ENCODE measurements at places on chromosomes 1 and 21.

GRCh38 chr1:211811126-211811525, 19.4 kb downstream of the LPGAT1 start:
- H3K4me1 ChIP-seq, result no peaks in the 10 kb centered on the region
- no peak for DNase-seq
- H3K4me3 ChIP-seq, result no peak overlapping the region
- H3K36me3 ChIP-seq, result peaks cover 1% of the 10 kb centered on the region
- H3K27ac ChIP-seq, result no peak overlapping the region

DNA sequence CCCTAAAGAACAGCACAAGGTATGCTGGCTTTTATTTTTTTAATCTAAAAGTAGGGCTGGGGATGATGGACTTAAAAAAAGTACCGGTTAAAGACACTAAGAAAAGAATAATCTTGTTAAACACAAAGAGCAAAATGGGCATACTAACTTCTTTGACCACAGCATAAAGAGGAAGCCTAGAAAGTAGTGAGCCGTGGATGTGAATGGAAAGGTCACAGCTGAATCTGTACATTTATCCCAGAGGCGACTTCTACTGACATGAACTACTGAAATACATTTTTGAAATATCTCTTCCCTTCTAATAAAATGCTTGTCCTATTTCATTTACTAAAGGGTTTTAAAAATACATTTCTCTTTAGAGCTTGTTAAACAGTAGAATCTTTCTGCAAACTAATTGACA, 140.7 kb downstream of the SLC45A1 start:
- H3K36me3 ChIP-seq, result no peaks in the 10 kb centered on the region
- H3K27me3 ChIP-seq, result no peaks in the 10 kb centered on the region
- H3K4me1 ChIP-seq, result peaks cover 61% of the 10 kb centered on the region
- no peak for DNase-seq

DNA sequence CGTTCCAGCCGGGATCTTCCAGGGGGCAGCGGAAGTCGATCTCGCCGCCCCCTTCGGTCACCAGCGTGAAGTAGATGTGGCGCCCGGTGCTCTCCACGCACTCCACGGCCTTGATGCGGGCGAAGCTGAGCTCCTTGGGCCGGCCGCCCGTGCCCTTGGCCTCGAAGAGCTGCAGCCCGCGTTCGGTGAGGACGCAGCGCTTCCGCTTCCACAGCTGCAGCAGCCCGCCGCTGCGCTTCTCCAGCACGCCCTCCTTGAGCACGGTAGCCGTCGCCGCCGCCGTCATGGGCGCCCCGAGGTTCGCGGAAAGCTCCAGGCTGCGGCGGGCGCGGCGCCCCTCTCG, 516 bp downstream of the PHLDA3 start:
- no peaks in the 10 kb centered on the region for H3K27me3 ChIP-seq
- peak; percentile 56 for DNase-seq
- peak overlapping the region; percentile 94 for H3K27ac ChIP-seq
- H3K4me3 ChIP-seq, result peak overlapping the region; percentile 80

DNA sequence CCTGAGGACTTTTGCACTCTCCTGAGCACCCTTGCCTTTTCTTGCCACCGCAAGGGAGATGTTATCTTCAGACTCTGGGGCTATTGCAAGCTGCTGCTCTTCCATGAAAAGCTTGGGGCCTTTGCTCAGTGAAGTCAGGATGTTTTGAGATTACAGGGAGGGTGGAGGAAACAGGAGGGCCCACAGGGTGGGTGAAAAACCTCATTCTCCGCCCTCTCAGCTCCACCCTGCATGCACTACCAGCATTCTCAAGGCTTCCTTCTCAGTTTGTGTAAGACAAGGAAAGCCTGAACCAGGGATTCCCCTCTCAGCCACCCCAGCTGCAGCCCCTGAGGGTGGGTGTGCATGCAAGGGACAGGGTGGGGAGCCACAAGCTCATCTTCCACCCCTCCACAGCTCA, 25.8 kb upstream of the ZNF648 start:
- DNase-seq, result no peak
- peaks cover 5% of the 10 kb centered on the region for H3K4me1 ChIP-seq
- no peak overlapping the region for H3K4me3 ChIP-seq
- H3K27ac ChIP-seq, result no peak overlapping the region
- no peaks in the 10 kb centered on the region for H3K36me3 ChIP-seq
- H3K27me3 ChIP-seq, result no peaks in the 10 kb centered on the region

- no peaks in the 10 kb centered on the region for H3K4me1 ChIP-seq
- no peaks in the 10 kb centered on the region for H3K27me3 ChIP-seq
- no peak for DNase-seq
- peak overlapping the region; percentile 94 for H3K27ac ChIP-seq
- no peaks in the 10 kb centered on the region for H3K36me3 ChIP-seq
Measured at GRCh38 chr1:2129256-2129943, 65.2 kb downstream of the FAAP20 start.

DNA sequence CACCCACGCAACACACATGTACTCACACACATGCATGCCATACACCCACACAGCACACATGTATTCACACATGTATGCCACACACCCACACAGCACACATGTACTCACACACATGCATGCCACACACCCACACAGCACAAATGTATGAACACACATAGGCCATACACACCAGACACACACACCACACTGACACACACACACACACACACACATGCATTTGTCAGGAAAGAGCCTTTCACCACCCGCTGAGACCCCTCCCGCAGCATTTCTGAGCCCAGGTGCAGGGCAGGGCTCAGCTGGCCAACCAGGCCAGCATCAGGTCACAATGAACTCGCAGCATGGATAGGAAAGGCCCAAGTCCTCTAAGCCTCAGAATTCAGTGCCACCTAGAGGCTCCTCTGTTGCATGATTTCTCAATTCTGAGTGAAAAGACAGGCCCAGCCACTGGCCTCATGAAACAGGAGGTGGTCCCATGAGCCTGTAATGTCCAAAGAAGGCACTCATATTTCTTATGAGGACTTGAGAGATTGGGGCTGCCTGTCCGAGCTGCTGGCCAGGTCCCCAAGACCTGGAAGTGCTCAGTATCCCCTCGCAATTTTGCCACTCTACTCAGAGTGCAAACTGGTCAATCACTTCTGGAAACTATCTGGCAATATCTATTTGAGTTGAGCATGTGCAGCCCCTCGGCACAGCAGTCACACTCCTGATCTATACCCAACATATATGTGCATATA, 57.3 kb downstream of the PSMG1 start:
- no peaks in the 10 kb centered on the region for H3K27me3 ChIP-seq
- H3K4me1 ChIP-seq, result peaks cover 17% of the 10 kb centered on the region
- no peak overlapping the region for H3K27ac ChIP-seq

DNA sequence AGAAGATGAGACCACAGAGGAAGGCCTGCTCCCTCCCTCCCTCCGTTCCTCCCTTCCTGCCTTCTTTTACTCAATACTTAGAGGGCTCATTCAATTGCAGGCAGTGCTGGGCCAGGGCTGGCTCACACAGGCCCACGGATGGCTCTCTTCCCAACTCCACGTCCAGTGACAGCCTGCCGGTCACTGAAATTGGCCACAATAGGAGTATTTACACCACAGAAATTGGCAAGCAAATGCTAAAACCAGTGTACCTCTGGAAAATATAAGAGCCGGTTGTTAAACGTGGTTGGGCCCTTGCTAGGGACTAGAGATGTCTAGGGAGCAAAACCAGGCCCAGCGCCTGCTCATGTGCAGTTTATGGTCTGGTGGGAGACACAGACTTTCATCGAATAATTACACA, 72.4 kb upstream of the TMEM51 start:
- DNase-seq, result peak; percentile 57
- no peak overlapping the region for H3K27ac ChIP-seq
- H3K27me3 ChIP-seq, result no peaks in the 10 kb centered on the region
- no peaks in the 10 kb centered on the region for H3K4me1 ChIP-seq
- H3K4me3 ChIP-seq, result no peak overlapping the region

- no peak overlapping the region for H3K4me3 ChIP-seq
- no peaks in the 10 kb centered on the region for H3K27me3 ChIP-seq
- H3K4me1 ChIP-seq, result no peaks in the 10 kb centered on the region
- no peak for DNase-seq
Measured at GRCh38 chr1:240304466-240304865, 212.8 kb downstream of the FMN2 start.

DNA sequence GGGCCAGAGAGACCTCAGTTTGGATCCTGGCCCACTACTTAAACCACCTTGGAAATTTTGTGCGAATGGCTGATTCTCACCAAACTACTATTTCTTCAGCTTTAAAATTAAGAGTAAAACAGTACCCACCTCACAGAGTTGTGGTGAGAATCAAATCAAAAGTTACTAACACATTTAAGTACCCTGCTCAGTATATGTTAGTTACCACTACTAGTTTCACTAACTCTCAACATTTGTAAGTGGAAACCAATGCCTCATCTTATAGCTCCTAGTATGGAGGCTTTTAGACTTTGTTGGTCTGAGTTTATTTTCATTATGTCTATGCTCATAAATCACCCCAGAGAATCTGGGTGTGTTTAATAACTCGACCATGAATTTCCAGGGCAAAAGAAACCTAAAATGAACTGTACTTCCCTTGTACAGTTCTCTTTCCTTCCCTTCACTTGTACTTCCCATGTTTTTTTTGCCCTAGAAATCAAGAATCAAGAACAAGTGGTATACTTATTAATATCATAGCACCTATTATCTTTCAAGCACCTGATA, 11.6 kb upstream of the SERBP1 start:
- DNase-seq, result no peak
- no peaks in the 10 kb centered on the region for H3K36me3 ChIP-seq
- H3K27me3 ChIP-seq, result no peaks in the 10 kb centered on the region
- H3K4me1 ChIP-seq, result no peaks in the 10 kb centered on the region
- H3K27ac ChIP-seq, result no peak overlapping the region

DNA sequence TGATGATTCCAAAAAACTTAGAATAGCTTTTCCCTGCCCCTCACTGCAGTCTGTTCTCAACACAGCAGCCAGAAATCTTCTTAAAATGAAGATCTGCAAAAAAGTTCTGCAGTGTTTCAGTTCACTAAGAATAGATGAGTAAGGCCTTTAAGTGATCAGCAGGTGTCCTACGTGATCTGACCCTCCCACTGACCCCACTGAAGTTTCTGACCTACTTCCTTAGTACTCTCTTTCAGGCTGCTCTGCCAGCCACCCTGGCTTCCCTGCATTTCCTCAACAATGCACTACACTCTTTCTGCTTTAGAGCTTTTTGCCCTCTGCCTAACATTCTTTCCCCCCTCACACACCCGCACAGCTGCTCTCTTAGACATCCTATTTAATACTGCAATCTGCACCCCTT, 182.5 kb downstream of the AKT3 start:
- H3K27ac ChIP-seq, result no peak overlapping the region
- no peaks in the 10 kb centered on the region for H3K4me1 ChIP-seq
- H3K36me3 ChIP-seq, result no peaks in the 10 kb centered on the region
- DNase-seq, result no peak
- H3K27me3 ChIP-seq, result no peaks in the 10 kb centered on the region

- H3K36me3 ChIP-seq, result no peaks in the 10 kb centered on the region
- no peak overlapping the region for H3K27ac ChIP-seq
- no peak for DNase-seq
- H3K27me3 ChIP-seq, result no peaks in the 10 kb centered on the region
- H3K4me3 ChIP-seq, result no peak overlapping the region
Measured at GRCh38 chr1:234586892-234587485, 23.0 kb downstream of the IRF2BP2 start.

GRCh38 chr1:81470275-81470674, 330.5 kb upstream of the ADGRL2 start:
- no peaks in the 10 kb centered on the region for H3K27me3 ChIP-seq
- no peak overlapping the region for H3K4me3 ChIP-seq
- H3K4me1 ChIP-seq, result no peaks in the 10 kb centered on the region
- no peaks in the 10 kb centered on the region for H3K36me3 ChIP-seq
- DNase-seq, result no peak

- H3K4me1 ChIP-seq, result peaks cover 19% of the 10 kb centered on the region
- no peaks in the 10 kb centered on the region for H3K27me3 ChIP-seq
- H3K27ac ChIP-seq, result peak overlapping the region; percentile 87
- DNase-seq, result peak; percentile 18
- H3K4me3 ChIP-seq, result peak overlapping the region; percentile 96
Measured at GRCh38 chr1:38858833-38859560, 575 bp downstream of the RRAGC start.

GRCh38 chr1:223363856-223364684, at the start of gene SUSD4:
Gene SUSD4, minus strand, starts transcription at chr1:223364176. Its CDS starts 751 bp downstream, at chr1:223363425.
- peaks cover 12% of the 10 kb centered on the region for H3K4me1 ChIP-seq
- peaks cover 23% of the 10 kb centered on the region for H3K27me3 ChIP-seq
- peak; percentile 39 for DNase-seq
- no peak within 1 kb of the TSS for H3K27ac ChIP-seq

- H3K4me1 ChIP-seq, result no peaks in the 10 kb centered on the region
- no peak for DNase-seq
- H3K4me3 ChIP-seq, result no peak overlapping the region
Measured at GRCh38 chr1:182340233-182341058, 51.1 kb downstream of the GLUL start.

GRCh38 chr1:206778031-206778430, 5.7 kb upstream of the IL10 start:
- no peaks in the 10 kb centered on the region for H3K27me3 ChIP-seq
- no peak overlapping the region for H3K27ac ChIP-seq
- H3K36me3 ChIP-seq, result no peaks in the 10 kb centered on the region
- no peak overlapping the region for H3K4me3 ChIP-seq

DNA sequence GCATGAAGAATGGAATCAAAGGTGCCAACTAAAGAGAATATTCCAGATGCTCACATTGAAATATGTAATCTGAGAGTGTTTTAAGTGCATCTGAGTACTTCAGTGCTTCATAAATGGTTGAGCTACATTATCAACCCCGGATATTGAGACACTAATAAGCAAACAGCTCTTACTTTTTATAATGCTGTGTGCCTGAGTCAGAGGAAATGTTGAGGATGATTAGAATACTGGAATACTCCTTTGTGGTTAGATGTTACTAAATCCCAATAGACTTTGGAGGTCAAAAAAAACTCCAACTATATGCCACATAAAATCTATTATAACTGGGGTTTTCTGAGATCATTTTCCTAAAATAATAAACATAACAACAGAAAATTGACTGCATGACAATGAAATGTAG, 12.5 kb upstream of the KCNA3 start:
- no peaks in the 10 kb centered on the region for H3K4me1 ChIP-seq
- no peak for DNase-seq
- no peaks in the 10 kb centered on the region for H3K27me3 ChIP-seq
- no peak overlapping the region for H3K4me3 ChIP-seq
- H3K27ac ChIP-seq, result no peak overlapping the region

- no peaks in the 10 kb centered on the region for H3K27me3 ChIP-seq
- no peak overlapping the region for H3K27ac ChIP-seq
- DNase-seq, result no peak
- H3K4me1 ChIP-seq, result no peaks in the 10 kb centered on the region
Measured at GRCh38 chr1:7991504-7992440, 30.3 kb downstream of the PARK7 start.

GRCh38 chr1:38210021-38210894, 163.7 kb upstream of the POU3F1 start:
- peak; percentile 41 for DNase-seq
- no peaks in the 10 kb centered on the region for H3K27me3 ChIP-seq
- no peaks in the 10 kb centered on the region for H3K36me3 ChIP-seq
- no peak overlapping the region for H3K4me3 ChIP-seq
- H3K4me1 ChIP-seq, result no peaks in the 10 kb centered on the region
- no peak overlapping the region for H3K27ac ChIP-seq

DNA sequence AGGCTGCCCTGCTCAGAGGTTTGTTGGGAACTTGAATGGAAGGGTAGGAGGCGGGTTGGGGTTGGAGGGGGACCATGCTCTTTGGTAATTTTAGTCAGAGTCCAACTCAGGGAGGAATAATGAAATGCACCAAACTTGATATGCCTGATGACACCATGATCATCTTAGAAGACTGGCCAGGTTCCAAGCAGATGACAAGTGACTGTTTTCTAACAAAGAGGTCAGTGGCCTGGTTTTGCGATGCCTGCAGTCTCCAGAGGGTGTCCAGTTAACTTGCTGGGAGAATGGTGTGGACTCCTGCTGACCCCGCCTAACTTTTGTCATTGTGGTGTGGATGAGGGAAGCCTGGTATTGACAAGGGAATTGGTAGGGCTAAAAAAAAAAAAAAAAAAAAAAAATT, 12.4 kb downstream of the VANGL1 start:
- no peaks in the 10 kb centered on the region for H3K36me3 ChIP-seq
- no peaks in the 10 kb centered on the region for H3K27me3 ChIP-seq
- H3K27ac ChIP-seq, result no peak overlapping the region
- H3K4me3 ChIP-seq, result no peak overlapping the region
- DNase-seq, result no peak
